ENCODE measurements at places on chromosomes 3 and 15.

DNA sequence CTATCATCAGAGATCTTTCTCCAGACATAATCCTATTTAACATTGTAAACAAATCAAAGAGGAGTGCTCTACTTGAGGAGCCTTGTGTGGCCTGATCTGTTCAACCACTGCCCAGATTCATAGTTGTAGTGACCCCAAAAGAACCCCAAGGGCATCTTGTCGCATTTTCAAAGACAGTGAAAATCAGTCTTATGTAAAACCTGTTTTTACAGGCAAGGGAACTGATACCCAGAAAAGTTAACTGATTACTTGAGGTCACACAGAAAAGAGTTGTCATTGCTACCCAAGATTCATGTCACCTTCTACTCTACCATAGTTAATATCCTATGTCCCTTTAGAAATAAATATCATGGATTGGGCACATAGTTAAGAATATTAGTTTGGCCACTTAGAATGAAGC is 40.5 kb upstream of the ARPP21 start:
- DNase-seq: no peak

DNA sequence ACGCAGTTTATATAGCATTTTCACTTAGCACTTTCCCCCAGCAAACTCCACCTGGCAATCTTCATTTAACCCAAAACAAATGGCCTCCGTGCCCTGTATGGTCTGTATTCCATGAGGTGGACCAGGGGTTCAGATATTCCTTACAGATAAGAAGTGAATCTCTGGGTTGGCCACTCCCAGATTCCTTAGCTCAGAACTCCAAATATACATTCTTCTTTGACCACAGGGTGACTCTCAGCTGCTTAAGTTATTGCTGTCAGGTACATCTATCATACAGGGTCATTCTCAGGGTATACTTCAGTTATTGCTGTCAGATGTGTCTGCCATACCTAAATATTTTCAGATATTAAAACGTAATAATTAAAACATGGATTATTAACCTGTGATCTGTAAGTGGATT is 229.8 kb downstream of the TBL1XR1 start:
- DNase-seq: no peak

DNA sequence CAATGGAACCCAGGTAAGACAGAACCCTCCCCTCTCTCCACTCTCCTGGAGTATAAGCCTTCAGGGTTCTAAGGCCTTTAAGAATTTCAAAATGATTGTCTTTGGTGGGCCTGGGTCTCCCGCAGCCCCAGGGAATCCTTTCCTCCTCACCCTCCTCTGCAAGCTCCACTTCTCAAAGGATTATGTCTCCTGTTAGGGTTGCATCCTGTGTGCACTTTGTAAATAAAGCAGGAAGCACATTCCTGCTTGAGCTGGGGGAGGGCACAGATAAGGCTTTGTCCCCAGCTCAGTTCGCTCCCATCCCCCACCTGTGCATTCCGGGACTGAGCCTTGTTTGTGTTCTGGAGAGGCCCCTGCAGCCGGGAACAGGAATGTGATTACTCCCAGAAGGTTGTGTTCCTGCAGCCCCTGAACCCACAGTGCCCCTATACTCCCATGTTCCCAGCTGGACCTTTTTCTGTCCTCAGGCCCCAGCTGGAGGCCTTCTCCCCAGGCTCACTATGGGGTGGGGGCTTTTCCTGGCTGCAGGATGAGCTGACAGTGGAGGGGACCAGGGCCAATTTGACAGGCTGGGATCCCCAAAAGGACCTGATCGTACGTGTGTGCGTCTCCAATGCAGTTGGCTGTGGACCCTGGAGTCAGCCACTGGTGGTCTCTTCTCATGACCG is 9.5 kb downstream of the TYRO3 start:
- no peak for DNase-seq

GRCh38 chr3:31234145-31234544 is 298.6 kb upstream of the STT3B start:
- DNase-seq: no peak

Data from HS-27A (cell line).